ENCODE measurements at places on chromosomes 3 and 15.

DNA sequence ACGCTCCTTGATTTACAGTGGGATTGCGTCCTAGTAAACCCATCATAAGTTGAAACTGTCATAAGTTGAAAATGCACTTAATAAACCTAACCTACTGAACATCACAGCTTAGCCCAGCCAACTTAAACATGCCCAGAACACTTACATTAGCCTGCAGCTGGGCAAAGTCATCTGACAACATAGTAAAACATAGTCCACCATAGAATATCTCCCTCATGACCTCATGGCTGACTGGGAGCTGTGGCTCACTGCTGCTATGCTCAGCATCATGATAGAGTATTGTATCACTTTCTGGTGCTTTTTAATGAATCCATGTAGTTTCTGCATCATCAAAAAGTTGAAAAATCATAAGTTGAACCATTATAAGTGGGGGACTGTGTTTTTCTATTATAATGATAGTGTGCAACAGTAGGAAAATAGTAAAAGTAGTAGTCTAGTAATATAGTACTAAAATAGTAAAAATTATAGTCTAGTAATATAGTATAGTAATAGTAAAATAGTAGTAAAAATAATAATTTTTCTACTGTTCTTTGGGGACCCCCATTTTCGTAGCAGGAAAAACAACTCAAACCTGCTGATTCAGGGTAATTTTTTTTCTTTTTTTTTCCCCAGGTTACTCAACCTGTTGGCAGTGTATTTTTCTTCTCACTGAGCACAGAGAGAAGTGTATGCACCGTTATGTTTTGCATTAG, 233.5 kb downstream of the MYRIP start:
- no peak for DNase-seq

DNA sequence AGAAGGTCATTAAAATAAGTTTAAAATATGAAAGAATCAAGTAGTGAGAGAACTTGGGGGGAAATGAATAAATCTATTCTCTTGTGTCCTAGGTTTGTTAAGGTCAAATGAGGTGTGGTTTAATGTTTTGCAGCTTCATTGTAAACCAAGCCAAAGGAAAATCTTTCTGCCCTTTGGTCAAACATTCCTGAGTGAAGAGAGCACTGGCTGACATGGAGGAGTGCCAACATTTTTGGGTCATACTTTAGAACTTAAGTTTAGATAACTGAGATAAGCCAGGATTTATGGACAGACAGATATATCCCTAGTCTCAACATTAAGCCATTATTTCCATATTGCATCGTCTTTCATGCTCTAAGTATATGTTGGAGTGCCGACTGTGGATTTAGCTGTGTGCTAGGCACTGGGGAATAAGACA, 66.4 kb downstream of the PTPRG start:
- no peak for DNase-seq

DNA sequence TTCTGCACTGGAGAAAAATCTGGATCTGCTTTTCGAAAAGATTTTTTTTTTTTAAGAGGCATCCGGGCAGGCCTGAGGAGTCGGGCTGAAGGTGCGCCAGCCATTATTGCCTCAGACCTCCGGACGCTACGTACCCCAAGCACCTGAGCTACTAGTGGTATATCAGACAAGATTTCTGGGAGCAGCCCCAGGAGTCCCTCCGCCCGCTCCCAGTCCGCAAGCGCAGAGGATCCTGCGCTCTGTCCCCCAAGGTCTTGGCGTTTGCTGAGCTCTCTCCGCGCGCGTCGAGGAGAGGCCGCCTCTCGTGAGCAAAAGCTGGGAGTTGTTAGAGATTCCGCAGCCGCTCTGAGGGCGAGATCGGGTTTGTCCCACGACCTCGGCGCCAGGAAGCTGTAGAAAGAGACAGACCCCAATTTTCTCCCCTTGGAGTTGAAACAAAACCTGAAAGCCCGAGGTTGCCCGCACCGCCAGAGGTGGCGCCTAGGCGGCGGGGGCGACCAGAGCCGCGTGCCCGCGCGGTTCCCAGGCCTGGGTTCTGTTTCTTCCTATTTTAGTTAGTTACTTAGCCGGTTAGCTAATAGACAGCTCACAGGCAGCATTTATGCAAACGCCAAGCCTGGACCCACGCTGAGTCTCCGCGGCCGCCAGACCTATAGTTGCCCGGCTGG, 72.5 kb upstream of the POLG start:
- peak; percentile 63 for DNase-seq

DNA sequence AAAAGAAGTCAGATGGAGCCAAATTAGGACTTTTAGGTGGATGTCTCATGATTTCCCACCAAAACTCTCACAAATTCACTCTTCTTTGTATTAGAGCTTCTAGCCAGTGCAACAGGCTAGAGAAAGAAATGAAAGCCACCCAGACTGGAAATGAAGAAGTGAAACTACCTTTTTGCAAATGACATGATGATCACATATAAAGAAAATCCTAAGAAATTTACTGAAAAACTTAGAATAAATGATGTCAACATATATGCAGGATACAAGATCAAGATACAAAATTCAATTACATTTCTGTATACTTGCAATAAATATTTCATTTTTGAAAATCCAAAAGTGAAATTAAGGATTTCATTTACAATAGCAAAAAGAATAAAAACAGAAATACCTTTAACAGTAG, 110.8 kb downstream of the LRIG1 start:
- DNase-seq: peak; percentile 8

- DNase-seq: no peak
Measured at GRCh38 chr3:104909721-104910120, 457.0 kb upstream of the ALCAM start.

- no peak for DNase-seq
Measured at GRCh38 chr3:159170436-159171003, 368.7 kb downstream of the MFSD1 start.

GRCh38 chr15:48435321-48435720, 104.1 kb downstream of the DUT start:
- DNase-seq: no peak

DNA sequence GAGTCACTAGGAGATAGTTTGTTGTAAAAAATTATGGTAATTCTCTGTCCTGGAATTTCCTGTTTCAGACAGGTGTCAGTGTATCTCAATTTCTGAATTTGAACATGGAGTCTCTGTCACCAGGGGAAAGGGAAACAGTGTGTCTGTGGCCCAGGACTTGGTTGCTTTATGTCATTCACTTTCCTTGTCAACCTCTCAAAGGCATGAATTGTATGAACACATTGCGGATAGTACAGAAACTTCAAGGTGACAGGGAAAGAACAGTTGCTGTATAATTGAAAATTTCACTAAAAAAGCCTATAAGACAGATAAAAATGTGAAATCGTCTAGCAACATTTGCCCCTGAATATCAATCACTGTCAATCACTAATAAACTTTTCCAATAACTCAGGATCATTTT, 175.0 kb upstream of the DPH6 start:
- no peak for DNase-seq
